ENCODE measurements at places on chromosomes 16 and 17.

DNA sequence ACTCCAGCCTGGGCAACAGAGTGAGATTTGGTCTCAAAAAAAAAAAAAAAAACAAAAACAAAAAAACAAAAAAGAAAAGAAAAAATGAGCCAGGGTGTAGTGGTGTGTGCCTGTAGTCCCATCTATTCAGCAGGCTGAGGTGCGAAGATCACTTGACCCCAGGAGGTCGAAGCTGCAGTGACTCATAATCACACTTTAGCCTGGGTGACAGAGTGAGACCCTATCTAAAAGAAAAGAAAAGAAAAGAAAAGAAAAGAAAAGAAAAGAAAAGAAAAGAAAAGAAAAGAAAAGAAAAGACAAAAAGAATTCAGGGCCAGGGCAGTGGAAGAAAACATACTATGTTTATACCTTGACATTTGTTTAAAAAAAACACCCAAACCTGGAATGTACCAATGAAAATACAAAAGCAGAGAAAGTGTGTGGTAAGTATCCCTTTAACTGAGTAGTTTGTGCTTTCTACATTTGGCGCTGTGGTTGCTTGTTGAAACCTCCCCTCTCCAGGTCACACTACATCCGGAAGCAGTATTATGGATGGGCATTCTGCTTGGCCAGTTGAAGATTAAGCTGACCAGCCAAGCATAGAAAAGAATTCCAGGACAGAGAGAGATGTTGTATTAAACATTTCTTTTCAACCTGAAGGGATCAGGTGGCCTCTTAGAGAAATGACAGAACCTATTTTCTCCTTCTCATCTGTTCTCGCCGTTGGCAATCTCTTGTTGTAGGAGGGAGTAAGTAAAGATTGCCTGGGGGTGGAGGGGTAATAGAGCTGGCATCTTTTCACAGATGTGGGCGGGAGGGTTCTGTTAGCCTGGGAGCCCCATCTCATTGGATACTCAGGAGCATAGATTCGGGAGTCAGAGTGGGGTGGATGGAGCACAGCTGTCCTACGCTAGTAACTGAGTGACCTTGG, 12.1 kb upstream of the PRKCB start:
- DNase-seq = no peak

DNA sequence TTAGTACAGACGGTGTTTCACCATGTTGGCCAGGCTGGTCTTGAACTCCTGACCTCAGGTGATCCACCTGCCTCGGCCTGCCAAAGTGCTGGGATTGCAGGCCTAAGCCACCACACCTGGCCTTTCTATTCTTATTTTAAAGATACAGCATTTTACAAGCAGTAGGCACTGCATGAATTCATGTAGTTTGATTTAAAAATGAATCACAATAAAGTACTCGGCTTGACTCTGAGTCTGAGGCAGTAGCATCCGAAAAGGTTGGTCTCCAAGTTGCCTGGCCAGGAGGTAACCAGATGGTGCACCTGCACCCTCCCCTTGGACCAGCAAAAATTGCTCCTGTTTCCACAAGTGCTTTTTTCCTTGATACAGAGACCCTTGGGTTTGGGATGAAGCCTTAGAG, 35.6 kb downstream of the MAP2K6 start:
- DNase-seq = no peak

- no peak for DNase-seq
Observed at GRCh38 chr16:9077091-9077809, 14.2 kb upstream of the HAPSTR1 start.

GRCh38 chr17:50190603-50191358, 10.7 kb downstream of the COL1A1 start:
- no peak for DNase-seq

DNA sequence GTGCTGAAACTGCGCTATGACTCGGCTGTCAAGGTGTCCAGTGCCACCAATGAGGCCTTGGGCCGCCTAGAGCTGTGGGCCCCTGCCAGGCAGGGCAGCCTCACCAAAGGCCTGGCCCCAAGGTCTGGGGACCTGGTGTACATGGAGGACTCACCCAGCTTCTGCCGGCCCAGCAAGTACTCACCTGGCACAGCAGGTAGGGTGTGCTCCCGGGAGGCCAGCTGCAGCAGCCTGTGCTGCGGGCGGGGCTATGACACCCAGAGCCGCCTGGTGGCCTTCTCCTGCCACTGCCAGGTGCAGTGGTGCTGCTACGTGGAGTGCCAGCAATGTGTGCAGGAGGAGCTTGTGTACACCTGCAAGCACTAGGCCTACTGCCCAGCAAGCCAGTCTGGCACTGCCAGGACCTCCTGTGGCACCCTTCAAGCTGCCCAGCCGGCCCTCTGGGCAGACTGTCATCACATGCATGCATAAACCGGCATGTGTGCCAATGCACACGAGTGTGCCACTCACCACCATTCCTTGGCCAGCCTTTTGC, 25.0 kb downstream of the WNT9B start:
- DNase-seq = no peak

DNA sequence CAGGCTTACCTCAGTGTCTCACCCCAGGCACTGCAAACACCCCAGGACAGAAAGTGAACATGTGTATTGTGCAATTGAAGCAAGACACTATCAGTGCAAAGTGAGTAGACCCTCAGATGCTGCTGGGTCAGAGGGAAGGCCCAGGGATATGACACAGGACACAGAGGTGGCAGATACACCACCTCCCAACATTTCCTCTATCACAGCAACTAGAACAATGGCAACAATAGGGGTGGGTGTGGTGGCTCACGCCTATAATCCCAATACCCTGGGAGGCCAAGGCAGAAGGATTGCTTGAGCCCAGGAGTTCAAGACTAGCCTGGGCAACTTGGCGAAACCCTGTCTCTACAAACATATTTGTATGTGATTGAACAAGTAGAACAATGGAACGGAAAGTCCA, 22.5 kb downstream of the MILR1 start:
- DNase-seq = no peak

DNA sequence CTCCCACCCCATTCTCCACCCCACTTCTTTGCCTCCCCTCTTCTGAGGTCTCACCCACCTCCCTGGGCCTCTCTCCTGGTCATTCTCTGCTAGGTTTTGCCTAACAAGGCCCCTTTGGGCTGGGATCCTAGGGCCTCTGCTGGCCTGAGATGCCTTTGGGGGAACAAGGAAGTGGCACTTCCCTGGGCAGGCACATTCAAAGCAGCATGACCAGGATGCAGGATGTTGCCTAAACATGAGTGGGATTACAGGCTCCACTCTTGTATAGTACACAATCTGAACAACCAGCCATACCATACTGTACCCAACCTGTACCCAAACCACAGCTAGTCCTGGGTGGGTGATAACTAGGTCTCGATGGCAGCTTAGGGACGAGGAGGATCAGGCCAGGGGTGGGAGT, 9.0 kb downstream of the GALK1 start:
- DNase-seq = no peak

DNA sequence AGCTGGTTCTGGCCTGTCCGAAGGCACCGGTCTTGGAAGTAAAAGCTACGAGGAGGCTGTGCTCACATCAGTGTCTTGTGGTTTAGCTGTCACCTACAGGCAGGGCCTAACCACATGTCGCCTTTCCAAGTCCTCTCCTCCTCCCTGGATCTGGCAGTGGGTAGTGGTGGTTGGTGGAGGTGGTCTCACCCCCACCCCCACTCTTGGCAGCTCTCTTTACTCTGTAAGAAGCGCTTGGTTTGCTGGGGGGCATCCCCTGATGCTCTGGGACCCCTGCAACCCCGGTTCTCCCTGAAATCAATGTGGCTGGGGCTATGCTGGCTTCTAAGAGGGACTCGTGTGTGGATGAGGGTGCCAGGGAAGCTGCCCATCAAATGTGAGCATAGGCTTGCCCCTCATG, 68.3 kb downstream of the WIPI1 start:
- DNase-seq = no peak

GRCh38 chr17:72063262-72063661, 57.6 kb upstream of the SOX9 start:
- no peak for DNase-seq

DNA sequence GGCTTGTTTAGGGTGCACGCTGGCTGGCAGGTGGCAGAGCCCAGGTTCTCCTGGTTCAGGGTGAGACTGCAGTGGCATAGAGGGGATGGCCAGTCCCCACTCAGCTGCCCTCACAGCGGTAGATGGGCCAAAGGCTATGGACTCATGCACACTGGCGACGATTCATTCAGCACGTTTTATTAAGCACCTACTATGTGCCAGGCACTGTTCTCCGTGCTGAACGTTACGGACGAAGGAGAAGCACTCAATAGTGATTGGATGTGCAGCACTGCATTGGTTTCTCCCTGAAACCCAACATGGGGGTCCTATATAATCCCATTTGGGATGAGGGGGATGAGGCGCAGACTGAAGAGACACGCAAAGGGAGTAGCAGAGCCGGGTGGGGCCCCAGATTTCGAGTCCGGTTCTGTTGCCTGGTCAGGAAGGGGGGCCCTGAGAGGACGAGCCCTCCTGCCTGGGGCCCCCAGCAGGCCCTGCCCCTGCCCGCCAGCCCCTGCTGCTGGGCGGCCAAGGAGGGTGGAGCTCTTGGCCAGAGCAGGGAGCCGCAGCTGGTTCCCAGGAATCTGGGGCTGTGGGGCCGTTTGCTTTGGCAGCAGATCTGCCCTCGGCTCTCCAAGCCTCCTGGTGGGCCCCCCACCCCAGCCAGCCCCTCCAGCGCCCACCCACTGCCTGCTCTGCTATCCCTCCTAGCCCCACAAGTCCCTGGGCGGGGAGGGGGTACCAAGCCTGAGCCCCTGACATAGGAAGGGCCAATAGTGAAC, 8.8 kb downstream of the GLIS2 start:
- DNase-seq = no peak

DNA sequence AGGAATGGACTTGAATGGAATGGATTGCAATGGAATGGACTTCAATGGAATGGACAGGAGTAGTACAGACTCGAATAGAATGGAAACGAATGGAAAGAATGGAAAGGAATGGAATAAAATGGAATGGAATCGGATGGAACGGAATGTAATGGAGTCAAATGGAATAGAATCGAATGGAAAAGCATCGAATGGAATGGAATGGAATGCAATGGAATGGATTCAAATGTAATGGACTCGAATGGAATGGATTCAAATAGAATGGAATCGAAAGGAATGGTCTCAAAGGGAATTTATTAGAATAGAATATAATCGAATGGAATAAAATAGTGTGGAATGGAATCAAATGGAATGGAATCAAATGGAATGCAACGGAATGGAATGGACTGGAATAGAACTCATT, 484.9 kb upstream of the WSB1 start:
- no peak for DNase-seq

GRCh38 chr17:59067756-59068155, 38.9 kb downstream of the TRIM37 start:
- DNase-seq = no peak

- no peak for DNase-seq
Observed at GRCh38 chr16:87674419-87674818, 72.1 kb downstream of the JPH3 start.

All from stimulated activated CD4-positive, alpha-beta T cell treated with anti-CD3 and anti-CD28 coated beads, Interleukin-1b, Interleukin-23, amount 100 ng/mL, for 4 hours (primary cell).